ENCODE measurements at places on chromosomes 2 and 18. TPM values are rescaled to one million over a fixed set of nuclear protein-coding genes. Genes with fewer than 3 reads are reported as not detected.

DNA sequence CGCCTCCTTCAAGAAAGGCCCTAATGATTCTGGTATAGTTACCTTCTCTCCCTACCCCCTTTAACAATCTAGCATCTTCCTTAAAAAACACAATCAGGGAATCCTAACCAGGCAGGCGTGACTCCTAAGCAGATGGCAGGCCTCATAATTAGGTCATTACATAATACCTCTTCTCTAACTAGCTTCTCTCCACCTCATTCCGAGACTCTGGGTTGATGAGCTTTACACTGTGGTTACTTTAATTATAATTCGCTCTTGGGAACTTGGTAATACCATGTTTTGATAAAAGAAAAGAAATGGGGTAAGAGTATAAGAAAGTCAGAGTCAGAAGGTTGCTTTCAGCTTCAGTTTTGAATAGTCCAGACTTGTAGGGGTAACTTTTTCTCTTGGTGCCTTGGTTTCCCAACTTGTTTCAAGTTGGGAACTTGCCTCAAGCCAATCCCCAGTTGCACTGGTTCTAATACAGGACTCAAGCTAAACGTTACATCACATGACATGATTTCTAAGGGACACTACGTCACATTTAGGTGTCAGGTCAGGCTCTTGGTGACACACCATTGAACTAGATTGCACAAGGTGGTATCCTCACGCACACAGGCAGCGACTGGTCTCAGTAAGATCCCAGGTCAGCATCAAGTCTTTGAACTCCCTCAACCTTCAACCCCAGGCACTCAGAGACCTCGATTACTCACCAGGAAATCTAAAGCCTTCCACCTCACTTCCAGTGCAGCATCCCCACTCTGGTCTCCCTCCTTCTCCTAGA, 59.2 kb downstream of the AAK1 start:
- DNase-seq: no peak

The SERPINB13 gene
- not detected for total RNA-seq

The LRRTM4 gene
- total RNA-seq: 1.0 TPM

DNA sequence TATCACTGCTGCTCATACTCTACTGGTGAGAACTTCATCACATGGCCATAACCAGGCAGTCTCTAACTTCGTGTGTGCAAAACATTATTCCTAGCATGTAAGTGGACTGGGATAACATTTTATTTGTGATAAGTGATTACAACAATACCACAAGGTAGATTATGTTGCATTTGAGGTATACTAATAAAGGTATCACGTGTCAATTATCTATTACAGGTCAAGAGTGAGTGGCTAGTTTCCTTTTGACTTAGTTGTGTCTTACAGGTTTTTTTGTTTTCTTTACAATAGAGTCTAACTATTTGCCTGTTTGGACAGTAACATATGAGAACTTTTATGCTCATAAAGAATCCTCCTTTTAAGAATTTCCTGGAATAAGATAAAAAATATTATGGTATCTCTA, 67.2 kb upstream of the DSC1 start:
- DNase-seq: no peak

The SP9 gene
- not detected for total RNA-seq

The CSRNP3 gene
- 44.1 TPM for total RNA-seq

The FER1L5 gene
- not detected for total RNA-seq

DNA sequence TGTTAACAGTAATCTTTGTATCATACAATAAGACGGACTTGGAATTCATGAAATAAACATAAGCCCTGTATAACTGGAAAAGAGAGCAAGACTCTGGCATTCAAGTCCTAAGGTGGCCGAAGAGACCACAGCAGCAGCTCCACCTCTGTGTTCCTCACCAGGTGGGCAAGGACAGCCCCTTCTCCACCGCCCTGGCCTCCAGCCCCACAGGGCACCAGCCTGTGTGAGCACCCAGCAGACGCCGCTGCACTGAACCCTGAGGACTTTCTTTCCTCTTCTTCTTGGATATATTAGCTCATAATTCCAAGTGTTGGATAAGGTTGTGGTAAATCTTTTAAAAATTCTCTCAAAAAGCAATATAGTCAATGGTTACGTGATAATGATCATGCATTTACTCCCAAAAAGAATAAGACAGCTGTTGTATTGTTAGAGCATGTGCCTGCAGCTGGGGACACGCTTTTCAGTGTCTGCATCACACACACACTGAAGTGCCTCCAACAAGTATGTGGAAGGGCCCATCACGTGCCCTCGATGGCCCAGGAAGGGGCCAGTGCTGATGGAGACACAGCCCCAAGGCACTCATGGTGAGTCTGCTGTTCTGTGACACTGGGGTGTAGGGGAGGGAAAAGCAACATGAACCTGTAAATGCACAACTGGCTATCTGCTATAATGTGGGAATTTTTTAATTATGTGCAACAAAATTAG, 26.8 kb downstream of the FAM178B start:
- no peak for DNase-seq

The R3HDM1 gene
- 41.8 TPM for total RNA-seq

DNA sequence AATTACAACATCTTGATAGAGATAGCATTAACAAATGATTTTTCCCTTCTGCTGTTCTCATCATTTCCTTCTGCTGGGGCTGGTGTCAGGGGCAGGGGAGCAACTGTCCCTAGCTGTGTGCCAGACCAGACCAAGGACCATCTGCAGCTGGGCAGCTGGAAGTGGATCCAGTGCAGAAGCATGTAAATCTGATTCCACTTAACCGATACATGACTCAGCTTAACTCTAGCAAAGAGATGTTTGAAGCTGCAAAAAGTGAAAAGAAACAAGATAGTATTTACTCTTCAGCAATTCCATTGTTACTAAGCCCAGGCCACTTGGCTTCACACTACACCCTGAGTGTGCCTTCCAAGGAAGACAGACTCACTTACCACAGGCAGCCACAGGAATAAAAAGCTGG, 151.1 kb downstream of the GALNT1 start:
- DNase-seq: no peak

DNA sequence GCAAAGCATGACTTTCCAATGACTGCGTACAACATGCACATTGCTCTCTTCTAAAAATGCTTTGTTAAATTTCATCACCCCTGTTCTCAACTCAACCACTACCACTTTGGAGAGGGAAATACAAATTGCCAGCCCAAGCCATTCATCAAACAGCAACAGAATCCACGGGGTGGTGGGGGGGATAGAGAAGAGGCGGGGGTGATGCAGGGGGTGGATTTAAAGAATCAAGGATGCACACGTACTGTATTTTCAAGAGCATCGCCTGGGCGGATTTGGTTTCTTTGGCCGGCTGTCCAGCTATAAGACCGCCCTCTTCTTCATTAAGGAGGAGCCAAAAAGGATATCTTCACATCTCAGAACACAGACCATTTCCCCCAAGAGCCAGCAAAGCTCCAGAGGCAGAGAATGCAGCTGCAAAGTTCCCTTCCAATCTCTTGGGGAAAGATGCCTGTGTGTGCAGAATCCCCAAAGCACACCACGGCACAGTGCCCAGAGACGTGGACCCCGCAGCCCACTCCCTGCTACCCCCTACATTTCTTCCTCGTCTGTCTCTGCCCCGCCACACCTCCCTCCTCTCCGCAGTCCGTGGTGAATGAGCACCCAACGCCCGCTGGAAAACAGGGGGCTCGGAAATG, 977 bp downstream of the SLC8A1 start:
- peak; percentile 56 for DNase-seq

The DSG2 gene
- 8.2 TPM for total RNA-seq

GRCh38 chr2:178227187-178227586, 32.9 kb downstream of the OSBPL6 start:
- no peak for DNase-seq

DNA sequence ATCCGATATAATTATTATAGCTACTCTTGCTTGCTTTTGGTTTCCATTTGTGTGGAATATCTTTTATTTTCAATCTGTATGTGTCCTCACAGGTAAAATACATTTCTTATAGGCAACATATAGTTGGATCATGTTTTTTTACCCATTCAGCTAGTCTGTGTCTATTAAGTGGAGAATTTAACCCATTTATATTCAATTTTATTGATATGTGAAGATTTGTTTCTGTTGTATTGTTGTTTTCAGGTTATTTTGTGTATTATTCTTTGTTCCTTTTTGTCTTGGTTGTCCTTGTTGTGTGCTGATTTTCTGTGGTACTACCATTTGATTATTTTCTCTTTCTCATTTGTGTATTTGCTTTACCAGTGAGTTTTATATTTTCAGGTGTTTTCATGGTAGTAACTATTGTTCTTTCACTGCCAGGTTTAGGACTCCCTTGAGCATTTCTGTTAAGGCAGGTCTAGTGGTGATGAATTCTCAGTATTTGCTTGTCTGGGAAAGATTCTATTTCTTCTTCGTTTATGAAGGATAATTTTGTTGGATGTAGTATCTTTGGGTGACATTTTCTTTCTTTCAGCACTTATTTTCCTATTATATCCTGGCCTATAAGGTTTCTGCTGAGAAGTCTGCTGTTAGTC, 95.4 kb downstream of the ANKRD12 start:
- DNase-seq: no peak

The SLC11A1 gene
- total RNA-seq: 0.97 TPM

DNA sequence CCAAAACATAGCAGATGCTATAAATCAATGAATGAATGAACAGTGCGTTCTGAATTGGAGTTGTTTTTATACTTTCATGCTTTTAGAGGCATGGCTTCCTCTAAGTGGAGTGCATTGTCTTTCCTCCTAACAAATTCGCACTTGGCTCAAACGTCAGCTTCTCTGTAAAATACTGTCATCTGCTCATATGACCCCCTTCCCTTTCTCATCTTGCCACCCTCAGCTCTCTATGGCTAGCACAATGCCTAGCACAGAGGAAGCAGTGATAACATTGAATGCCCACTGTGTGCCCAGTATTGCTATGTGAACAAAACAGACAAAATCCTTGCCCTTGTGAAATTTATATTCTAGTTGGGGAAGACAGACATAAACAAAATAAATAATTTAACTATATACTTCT, 258.8 kb downstream of the MREG start:
- DNase-seq: no peak

GRCh38 chr2:191862156-191862775, 15.4 kb upstream of the CAVIN2 start:
- DNase-seq: no peak

The COLEC11 gene
- not detected for total RNA-seq

The ANKZF1 gene
- total RNA-seq: 40.0 TPM

The VWC2L gene
- total RNA-seq: not detected

- no peak for DNase-seq
These were observed 6.0 kb downstream of the RAB11FIP5 start for GRCh38 chr2:73106791-73107190.

The MYO7B gene
- 0.29 TPM for total RNA-seq

DNA sequence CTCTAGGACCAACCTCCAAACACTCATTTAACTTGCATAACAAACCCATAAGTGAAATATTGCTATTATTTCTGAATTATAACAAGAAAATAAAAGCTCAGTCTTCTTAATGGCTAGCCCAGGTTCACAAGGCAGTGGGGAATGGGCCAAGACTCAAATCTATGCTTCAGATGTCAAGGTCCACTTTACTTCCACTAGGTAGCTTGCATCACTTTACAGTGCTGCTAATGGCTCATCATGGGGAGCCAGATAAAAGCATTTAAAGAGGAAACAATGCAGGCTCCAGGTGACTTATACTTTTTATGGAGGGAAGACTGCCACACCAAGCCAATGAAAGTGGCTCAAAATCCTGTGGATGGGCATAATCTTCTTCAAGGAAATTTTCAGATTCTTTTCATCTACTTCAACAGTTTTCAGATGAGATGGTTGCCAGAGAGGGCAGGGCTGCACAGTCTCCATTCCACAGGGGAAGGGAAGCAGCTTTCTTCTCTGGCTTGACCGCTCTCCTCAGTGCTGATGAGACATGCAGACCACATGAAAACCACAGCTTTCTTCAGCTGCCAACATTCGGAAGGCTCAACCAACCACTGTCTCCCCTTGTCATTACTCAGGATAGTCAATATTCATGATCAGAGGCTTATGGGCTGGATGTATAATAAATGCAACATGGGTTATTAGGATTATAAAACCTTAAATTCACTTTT, 361.9 kb upstream of the MEX3C start:
- DNase-seq: no peak

The CCDC178 gene
- 2.6 TPM for total RNA-seq

DNA sequence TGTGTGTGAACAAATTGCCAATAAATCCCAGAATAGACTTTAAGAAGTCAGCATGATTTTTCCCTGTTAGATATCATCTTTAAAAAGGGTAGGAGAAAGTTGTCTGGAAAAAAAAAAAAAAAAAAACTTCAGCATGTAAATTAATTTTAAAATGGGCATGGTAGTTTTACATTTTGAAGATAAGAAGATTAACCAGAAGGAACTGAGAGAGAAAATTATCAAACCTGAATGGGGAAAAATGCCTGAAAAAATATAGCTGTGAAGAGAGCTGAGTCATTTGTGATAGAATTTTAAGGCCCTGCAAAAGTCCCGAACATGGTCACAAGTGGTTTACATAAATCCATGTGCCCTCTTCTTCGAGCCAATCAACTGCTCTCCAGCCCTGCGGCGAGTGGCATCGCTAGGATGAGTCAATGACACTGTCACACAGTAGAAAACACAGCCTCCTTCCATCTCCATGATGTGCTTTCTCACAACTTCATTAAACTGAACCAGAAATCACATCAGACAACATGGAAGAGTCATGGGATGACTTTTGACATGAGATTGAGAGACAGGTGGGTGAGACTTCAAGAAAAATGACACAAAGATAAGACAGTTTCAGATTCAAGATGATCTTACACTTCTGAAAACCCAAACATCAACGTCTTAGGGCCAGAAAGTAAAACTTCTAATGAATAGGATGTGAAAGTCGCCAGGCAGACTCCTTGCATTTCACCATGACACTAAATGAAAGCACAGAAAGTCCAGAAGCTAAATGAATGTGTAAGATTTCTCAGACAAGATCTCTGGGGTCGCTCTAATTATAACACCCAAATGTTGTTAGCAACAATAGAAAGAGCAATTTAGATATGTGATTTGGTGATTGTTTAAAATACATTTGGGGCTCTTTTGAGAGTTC, 273.0 kb upstream of the ID2 start:
- DNase-seq: no peak

The GKN2 gene
- not detected for total RNA-seq

DNA sequence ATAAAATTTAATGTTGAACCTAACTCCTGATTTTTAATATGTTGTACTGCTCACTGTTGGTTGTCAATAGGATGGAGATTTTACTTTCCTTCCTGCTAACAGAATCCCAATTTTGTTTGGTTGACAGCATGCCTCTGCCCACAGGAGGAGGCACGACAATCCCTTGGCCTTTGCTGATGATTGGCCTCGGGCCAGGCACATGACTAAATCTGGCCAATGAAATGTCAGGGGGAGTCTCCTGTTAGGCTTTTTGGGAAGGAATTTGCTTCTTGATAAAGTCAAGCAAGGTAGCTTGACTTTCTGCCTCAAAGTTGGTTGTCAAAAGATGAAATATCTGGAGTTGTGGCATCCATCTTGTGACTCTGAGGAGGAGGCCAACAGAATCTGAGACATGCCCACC, 6.8 kb upstream of the TGFA start:
- DNase-seq: no peak

- no peak for DNase-seq
These were observed 114.4 kb downstream of the TSN start for GRCh38 chr2:121869873-121870272.

The RIF1 gene
- 19.0 TPM for total RNA-seq

The TUBA4B gene
- 0.83 TPM for total RNA-seq
